ENCODE measurements at places on chromosomes 1 and 21.

DNA sequence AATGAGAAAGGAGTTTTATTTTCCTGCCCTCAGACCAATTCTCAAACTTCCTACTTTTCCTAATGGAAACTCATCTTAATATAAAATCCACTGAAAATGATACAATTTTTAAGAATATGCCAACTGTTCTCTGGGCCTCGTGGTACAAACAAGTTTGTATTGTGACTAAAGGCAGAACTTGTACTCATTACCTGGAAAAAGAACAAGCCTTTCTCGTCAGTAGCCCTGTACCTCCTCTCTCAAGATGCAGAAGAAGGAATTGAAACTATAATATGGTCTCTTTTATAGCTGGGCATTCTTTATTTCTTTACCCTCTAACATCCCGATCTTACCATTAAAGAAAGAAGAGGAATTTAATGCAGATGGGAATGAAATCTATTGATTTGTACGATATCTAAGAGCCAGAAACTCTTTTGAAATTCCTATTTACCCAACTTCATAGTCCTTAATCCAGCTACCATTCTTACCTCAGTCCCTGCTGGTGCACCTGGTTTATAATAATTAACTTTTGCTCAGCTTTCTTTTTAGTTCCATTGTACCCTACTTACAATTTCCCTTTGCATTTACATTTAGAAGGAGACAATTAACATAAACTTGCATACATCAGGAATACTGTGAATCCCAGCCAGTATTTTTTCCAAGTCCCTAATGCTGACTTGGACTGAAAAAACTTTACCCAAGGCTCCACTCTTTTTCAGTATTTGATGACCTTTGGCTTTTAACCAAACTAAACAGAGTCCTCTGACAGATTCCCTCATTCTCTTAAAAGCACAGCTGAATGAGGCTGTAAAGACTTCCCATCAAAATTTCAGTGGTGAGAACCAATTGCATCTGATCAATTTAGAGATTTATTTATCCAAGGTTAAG lies 1162.4 kb downstream of the BRINP3 start:
- DNase-seq, result no peak

DNA sequence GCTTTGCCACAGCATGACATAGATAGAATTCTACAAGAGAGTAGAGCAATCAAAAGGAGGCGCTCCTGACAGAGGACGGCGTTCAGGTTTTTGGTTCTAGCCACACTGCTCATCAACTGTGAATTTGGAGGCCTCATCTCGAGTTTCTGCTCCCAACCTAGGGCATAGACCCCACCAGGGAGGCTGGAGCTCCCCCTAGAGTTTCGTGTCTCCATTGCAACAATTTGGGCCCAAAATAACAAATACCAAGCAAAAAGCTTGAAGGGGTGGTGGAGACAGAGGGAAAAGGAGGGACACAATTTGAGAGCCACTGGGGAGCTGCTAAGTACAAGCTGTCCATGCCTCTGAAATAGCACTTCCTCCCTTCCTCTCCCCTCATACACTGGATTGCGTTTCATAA lies 297.0 kb downstream of the GPATCH2 start:
- peak; percentile 20 for DNase-seq

GRCh38 chr21:40118527-40118926 lies 251.3 kb downstream of the PCP4 start:
- no peak for DNase-seq

DNA sequence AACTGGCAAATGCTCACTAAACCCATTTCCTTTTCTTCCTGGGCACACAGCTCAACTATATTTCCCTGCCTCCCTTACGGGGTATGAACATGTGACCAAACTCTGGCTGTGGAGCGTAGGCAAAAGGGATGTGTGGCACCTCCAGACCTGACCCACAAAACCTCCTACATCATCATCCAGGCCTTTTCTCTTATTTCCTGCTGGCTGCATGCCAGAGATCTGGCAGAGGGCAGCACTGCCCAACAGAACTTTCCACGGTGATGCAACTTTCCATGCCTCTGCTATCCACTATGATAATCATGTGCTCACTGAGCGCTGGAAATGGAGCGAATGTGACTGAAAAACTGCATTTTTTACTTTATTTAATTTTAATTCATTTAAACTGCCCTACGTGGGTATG lies 99.6 kb upstream of the CACNA1E start:
- no peak for DNase-seq

DNA sequence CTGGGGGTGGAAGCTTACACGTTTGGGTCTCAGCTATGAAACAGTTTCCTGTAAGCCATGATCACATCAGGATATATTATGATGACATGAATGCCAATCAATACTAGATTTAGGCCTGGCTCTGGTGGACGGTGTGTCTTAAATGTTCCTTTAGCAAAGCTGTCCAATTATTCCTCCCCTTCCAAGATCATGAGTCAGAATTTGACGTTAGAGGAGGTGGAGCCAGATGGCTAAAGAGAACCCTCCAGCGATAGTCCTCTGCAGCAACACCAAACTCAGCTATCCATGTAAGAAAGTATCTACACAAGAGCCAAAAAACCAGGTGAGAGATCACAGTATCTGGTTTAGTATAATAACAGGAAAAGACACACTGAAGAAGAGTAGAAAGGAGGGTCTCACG lies 47.8 kb downstream of the PACC1 start:
- no peak for DNase-seq

DNA sequence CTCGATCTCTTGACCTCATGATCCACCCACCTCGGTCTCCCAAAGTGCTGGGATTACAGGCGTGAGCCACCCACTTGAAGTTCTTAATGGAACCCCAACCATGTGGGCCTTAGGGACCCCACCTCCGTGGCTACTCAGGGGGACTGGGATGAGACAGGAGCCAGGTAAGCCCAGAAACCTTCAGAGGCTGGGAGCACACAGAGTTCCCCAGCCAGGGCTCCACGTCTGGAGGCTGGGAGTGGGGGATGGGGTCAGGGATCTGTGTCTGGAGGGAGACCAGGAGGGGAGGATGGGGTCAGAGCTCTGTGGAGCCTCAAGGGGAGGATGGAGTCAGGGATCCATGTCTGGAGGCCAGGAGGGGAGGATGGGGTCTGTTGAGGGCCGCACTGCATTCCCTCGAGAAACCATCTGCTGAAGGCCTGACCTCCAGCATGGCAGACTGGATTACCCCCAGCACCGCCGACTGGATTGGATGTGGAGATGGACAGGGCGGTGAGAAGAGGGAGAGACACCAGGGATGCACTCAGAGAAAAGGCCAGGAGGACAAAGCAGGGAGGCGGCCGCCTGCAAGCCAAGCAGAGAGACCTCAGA lies 2.1 kb upstream of the FTCD start:
- no peak for DNase-seq

DNA sequence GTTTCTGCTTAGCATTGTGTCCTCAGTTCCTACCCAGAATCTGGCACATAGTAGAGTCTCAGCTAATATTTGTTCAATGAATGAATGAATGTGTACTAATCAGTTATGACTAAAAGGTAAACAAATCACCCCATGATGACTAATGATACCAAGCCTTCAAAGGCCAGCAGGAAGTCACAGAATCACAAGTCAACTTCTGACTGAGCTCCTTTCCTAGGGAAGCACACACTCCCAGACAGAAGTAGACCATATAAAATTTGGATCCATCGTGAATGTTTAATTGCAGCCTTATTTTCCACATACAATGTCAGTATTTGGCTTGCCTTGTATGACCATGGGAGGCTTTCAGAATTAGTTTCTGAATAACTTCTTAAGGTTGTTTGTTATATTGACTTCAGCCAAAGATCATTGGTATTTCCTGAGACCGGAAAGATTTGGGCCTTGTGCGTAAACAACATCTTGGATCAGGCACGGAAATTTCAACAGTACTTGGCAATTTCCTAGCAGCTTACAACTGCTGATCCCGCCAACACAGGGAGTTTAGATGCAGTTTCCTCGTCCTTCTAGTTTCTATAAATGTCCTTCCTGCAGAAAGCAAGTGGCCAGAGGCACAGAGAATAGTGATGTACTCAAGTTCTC lies 185.9 kb upstream of the ATP1B1 start:
- DNase-seq, result peak; percentile 3

DNA sequence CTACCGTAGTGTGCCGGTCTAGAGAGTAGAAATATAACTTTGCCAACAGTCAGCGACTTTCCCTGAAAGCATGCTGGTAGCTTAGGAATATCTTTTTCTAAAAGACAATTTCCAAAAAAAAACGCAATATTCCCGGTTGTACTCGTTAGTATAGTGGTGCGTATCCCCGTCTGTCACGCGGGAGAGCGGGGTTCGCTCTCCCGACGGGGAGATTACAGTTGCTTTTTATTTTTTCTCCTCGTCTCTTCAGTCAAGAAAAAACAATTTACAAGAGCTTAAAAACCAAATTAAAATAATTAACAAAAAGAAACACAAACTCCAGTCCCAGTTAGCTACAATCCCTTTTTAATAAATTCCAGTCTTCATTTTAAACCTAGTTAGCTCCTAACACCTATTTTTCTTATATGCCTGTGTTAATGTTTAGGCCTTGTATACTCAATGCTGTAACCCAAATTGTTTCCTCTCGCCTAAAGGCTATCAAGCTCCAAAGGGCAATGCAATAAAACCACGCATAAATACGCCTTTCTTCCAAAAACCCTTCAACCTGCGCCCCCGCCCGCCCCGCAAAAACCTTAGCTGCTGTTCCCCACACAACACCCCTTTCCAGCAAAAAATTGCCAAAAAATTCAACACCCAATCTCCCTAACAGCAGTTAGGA lies 7.8 kb downstream of the HSPA6 start:
- DNase-seq, result no peak

GRCh38 chr1:6183520-6183989 lies 3.4 kb upstream of the CHD5 start:
- no peak for DNase-seq

- DNase-seq, result no peak
Measured at GRCh38 chr1:27601321-27601770, 2.6 kb downstream of the AHDC1 start.

All from activated CD4-positive, alpha-beta T cell treated with anti-CD3 and anti-CD28 coated beads, Interleukin-2, Interleukin-6, amounts not matched to agents 100 ng/mL and 50 ng/mL, durations not matched to agents 16 hours and 8 hours (primary cell).